Mucosa of gallbladder (tissue), 1 donor: ENCODE measurements at places on chromosomes 12 and 14. TPM values are rescaled to one million over a fixed set of nuclear protein-coding genes. Genes with fewer than 3 reads are reported as not detected.

DNA sequence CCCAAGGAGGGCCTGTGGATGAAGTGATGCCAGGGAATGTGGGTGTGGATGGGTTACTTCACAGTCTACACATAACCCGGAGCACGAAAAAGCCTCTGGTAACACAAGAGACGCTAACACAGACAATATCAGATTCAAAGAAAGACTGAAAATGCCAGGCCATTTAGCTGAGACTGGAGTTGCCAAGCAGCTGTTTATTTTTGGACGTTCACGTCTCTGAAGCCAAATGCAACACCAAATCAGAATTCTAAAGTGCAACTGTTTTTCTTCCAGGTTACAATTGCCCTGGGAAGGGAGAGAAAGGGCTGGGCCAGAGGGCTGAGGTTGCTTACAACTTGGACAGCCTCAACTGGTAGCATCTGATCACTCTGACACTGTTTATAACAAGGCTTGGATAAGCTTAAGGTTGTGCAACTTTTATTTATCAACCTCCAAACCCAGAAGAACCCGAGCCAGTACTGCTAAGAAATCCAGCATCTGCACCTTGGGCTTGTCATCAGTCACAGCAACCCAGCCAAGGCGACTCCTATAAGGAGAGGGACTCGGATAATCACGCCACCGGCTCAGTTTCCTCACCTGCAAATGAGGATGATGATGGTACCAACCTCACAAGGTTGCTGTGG is 24.8 kb downstream of the NUAK1 start:
- DNase-seq: no peak

The MYO1H gene
- not detected for total RNA-seq

DNA sequence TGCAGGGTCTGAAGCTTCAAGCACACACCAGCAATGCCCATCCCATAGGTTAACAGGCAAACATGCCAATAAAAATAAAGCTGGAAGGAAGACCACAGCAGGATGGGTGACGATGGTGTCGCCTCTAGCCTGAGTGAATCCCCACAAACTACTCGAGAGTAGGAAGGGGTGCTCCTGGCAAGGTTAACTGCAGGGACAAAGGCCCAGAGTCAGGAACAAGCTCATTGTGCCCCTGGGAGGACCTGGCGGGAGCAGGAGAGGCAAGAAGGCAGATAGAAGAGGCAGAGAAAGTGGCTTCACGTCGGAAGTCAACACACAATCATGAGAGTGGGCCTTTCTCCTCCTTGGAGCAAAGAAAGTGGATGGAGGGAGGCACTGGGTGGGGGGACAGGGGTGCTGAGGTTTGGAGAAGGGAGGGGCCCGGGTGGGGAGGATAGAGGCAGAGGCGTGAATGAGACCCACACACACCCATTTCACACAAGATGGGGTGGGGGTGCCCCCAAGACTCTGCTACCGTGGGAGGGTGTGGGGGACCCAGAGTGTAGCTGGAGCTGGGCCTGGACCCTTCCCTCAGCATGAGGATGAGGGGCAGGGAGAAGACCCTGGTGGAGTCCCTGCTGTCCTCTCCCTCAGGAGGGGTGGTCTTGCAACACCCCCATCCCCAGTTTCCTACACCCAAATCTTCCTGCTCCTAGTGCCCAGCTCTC is 43.1 kb downstream of the DIO3 start:
- DNase-seq: no peak

The TESPA1 gene
- total RNA-seq: 4.1 TPM

The PFKM gene
- 103 TPM for total RNA-seq

The ADCY4 gene
- total RNA-seq: 29.0 TPM

The GDF3 gene
- not detected for total RNA-seq
